ENCODE measurements at places on chromosomes 5 and 9.

DNA sequence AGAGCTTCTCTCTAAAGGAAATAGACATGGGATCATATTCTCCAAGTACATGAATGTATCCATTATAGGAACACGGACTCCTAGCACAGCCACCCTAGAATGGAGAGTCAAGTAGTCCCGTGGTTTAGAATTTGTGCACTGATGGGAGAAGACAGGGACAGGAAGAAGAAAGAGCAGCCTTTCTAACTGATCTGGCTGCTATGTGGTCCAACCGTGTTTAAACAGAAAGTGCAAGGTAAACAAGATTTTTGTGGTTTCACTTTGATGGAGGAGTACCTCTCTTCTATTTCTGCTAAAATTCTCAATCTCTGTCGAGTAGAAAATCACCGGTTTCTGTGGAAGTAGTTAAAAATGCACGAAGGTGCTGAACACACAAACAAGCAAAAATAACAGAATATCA lies 171.3 kb downstream of the ST8SIA4 start:
- no peak for DNase-seq

- DNase-seq: no peak
These were observed 193.8 kb downstream of the SMARCA2 start for GRCh38 chr9:2208991-2209390.

DNA sequence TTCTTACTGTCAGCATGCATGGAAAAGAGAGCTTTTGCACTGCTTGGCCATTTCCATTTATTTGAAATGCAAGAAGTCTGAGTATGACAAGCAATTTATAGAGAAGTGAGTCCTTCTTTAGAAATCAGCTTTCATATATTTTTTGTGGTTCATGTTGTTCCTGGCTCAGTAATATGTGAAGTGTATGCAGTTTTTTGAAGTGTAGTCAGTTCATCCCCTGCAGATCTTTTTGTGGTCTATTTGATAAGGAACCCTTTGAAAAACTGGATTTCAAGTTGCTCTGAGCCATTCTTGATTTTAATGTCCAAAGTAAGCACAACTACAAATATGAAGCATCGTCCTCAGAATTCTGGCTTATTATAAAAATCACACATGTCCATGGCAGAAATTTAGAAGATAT lies 294.1 kb upstream of the SMC2 start:
- no peak for DNase-seq

DNA sequence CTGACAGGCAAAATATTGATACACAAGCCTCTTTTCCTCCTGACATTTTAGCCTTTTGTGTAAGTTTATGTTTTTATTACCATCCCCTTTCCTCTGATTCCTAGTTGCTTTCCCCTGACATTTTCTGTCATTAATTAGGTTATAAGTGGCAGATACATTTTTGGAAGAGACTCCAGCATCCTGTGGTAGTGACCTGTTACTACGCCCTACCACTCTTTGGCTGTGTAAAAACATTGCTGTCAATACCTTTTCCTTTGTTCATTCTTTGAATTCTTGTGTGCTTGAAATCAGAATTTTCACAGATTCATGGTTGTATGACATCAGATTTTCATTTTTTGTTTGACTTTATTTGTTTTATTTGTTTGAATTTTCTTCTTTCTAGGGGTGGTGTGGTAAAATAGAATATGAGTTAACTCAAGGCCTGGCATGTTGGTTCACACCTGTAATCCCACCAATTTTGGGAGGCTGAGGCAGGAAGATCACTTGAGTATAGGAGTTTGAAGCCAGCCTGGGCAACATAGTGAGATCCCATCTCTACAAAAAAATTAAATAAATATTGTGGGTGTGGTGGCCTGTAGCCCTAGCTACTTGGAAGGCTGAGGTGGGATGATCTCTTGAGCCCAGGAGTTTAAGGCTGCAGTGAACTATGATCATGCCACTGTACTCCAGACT lies 43.4 kb downstream of the UBE2R2 start:
- DNase-seq: no peak

DNA sequence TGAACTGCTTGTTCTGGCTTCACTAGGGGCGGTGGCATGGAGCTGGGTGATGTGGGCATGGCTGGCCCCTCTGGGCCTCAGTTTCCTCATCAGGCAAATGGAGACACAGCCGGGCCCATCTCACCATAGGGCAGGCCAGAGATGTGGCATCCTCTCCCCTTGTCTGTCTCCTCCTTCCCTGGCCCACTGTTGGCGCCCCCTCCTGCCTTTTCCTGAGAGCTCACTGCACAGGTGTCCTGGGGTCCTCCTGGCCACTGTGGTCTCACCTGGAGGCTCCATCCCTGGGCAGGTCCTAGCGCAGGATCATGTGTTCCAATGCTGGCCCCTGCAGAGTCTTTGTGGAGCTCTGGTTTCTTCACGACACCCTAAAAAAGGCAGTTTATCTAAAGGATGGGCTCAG lies 53.5 kb downstream of the NEK6 start:
- DNase-seq: no peak

DNA sequence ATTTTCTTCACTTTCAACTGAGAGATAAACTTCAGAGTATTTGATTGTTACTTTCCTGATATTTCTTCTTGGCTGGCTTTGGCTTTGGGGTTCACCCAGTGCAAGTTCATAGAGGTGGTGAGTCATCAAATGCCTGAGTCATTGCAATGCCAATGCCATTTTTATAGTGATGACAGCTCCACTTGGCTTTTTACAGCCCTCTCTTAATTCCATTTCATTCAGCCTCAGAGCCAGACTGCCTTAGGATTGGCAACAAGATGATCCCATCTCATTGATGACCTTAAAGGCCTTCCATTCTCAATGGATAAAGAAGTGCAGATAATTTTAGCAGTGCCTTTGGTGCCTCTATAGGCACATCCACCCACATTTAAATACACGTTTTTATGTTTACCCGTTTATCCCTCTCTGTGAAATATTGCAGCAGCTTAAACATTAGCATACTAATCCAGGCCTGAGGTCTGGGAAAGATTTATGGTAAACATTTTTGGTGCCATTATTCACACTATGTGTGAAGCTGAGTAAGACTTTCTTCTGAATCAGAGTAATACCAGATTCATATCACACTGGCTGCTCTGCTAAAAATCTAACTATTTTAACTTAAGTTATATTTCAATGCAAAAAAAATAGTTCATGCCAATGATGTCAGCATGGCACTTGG lies 88.9 kb upstream of the TYRP1 start:
- DNase-seq: no peak

DNA sequence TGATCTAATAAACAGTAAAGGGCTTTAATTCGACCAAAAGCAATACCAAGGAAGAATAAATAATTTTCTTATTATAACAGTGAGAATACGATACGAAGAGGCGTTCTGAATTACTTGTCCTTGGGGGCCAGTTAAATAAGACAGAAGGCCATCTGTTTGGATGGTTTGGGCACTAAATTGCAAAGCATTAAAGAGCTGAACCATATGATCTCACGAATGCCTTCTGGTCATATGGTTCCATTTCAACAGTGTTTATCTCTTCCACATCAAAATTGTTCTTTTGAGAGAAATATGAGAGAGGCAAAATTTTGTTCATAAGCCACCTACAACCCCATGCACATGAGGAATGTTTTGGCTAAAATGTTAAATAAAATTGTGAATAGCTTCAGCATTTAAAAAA lies 605.4 kb downstream of the PTPRD start:
- DNase-seq: no peak

GRCh38 chr5:65108786-65109743 lies 340.3 kb downstream of the CWC27 start:
- no peak for DNase-seq

Data from eye (tissue), 1 donor.